ENCODE measurements at places on chromosomes 12 and 14.
A peak's percentile ranks its signal among the peaks of the same experiment; 100 is the strongest.

GRCh38 chr14:81252278-81252677 lies 31.5 kb upstream of the GTF2A1 start:
- no peak for DNase-seq

- no peak for DNase-seq
Measured at GRCh38 chr12:63440048-63440447, 228.2 kb downstream of the DPY19L2 start.

DNA sequence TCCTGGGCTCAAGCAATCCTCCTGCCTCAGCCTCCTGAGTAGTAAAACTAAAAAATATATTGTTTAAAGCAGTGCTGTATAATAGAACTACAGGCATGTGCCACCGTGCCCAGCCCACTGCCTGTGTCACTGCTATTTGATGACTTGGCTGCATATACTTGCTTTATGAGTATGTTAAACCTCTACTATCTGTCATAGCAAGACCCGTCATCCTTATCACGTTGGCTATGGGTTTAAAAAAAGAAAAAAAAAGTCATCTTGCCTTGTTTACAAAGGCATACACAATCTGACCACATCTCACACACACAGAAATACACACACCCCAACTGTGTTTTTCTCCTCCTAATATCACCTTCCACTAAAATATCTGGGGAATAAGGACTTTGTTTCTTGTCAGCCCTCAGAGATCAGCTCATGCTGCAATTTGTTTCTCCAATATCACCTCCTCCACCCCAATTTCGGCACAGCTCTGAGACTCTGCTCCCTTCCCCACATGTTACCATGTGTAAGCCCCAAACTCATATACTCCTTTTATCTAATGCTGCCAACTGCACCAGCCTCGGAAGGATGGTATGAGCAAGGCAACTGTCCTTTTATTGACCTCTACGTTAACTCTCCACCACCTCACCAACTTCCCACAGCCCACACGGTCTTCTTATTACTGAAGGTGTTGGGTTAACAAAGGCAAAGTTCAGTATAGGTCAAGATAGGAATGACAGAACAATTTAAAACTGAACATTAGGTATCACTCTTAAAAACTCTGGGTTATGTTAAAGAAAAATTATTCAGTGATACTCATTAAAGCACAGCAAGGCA lies 802 bp upstream of the TMPRSS12 start:
- no peak for DNase-seq

GRCh38 chr14:50871228-50871627 lies 625 bp upstream of the ABHD12B start:
- DNase-seq = no peak

GRCh38 chr14:47261350-47261749 lies 414.1 kb downstream of the MDGA2 start:
- no peak for DNase-seq

DNA sequence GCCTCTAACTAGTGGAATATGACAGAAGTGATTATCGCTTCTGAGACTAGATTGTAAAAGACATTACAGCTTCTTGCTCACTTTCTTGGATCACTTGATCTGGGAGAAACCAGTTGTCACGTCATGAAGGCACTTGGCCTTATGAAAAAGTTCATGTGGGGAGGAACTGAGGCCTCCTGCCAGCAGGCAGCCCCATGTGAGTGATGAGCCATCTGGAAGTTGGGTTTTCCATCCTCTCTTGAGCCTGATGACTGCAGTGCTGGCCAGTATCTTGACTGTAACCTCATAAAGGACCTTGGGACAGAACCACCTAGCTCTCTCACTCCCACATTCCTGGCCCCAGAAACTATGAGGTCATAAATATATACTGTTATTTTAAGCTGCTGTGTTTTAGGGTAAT lies 28.0 kb downstream of the TTLL5 start:
- DNase-seq = no peak

DNA sequence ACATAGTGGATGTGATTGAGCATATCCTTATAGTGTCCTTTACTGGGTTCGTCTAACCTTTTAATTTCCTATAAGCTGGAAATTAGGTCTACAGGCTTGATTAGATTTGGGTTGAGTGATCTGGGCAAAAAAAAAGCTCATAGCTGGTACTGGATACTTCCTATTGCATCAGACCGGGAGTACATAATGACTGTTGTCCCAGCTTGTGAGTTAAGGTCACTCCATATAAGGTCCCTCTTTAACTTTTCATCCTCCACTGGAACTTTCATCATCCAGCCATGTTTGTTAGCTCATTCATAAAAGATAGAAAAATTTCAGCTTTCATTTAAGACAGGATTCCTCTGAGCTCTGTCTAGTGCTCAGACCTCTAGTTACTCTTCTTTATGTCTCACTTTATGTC lies 80.8 kb downstream of the C14orf132 start:
- no peak for DNase-seq

- DNase-seq = no peak
Measured at GRCh38 chr12:124509676-124510300, 57.6 kb downstream of the NCOR2 start.

DNA sequence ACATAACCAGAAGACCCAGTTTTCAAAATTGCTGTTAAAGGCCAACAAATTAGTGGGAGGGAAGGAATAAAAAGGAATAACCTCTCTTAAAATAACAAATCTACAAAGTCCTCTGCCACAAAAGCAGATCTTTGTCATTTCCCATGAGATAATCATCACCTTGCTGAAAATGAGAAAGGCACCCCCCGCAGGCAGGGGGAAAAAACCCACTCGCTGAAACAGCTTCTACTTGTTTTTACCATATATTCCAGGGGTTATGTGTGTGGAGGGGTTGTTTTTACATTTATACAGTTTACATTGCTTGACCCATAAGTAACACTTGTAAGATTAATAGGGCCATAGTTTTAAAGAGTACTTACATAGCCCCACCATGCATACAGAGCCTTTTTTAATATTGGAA lies 131.0 kb downstream of the PRICKLE1 start:
- no peak for DNase-seq

DNA sequence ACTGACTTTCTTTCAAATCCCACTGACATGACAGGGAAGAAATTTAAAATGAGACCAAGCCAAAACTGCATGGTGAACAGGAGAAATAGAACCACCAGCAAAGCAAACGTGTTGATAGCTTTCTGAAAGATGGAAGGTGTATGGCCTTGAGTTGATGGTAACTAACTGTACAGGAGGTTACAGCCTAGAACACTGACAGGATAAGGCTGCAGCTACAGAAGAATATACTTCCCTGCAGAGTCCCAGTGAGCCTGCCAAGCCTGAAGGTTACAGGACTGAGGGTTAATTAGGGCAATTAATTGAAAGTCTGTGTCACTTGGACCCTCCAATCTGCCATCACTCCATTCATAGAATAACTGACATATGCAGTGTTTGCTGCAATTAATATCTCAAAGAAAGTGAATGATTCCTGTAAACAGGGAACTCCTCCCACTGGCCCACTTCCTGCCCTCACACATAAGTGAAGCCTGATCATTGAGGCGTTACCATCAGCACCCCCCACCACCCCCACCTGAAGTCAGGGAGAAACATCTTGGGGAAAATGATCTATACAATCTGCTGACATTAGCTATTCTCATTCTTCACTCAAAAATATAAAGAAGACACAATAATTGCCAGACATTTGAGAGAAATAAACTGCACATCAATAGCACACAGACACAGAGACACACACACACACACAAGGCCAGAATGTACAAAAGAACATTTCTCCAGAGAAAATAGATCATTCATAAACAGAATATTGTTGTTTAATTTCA lies 73.4 kb downstream of the GTF2A1 start:
- DNase-seq = no peak

DNA sequence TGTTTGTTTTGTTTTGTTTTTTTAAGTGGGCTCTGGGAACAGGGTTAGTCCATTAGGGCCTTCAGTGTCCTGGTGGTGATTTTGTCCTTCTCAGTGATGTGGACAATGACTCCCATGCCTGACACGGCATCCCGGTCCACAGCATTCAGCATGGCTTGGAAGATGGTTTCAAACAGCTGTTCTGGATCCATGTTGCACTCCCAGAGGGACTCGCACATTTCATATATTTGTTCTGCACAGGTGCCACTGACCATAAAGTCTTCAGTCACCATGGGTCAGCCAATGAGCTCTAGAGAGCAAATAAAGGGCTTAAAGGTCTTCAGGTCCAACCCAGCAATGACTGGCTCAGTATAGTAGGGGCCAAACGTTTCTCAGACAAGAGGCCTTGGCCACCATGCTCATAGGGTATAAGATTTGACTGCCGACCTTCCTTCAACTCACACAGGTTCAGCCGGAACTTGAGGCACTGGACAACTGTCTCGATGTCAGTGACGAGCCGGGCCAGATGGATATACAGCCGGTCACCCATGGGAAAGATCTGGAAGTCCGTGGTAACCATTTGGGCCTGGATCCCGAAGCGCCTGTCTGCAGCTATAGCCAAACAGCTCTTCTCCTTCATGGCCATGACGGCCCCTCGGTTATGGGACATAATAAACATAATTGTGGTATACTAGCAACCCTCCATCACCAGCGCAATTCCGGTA lies 18.0 kb downstream of the OR10P1 start:
- DNase-seq = no peak

- no peak for DNase-seq
Measured at GRCh38 chr12:116919247-116919661, 8.5 kb downstream of the FBXW8 start.

DNA sequence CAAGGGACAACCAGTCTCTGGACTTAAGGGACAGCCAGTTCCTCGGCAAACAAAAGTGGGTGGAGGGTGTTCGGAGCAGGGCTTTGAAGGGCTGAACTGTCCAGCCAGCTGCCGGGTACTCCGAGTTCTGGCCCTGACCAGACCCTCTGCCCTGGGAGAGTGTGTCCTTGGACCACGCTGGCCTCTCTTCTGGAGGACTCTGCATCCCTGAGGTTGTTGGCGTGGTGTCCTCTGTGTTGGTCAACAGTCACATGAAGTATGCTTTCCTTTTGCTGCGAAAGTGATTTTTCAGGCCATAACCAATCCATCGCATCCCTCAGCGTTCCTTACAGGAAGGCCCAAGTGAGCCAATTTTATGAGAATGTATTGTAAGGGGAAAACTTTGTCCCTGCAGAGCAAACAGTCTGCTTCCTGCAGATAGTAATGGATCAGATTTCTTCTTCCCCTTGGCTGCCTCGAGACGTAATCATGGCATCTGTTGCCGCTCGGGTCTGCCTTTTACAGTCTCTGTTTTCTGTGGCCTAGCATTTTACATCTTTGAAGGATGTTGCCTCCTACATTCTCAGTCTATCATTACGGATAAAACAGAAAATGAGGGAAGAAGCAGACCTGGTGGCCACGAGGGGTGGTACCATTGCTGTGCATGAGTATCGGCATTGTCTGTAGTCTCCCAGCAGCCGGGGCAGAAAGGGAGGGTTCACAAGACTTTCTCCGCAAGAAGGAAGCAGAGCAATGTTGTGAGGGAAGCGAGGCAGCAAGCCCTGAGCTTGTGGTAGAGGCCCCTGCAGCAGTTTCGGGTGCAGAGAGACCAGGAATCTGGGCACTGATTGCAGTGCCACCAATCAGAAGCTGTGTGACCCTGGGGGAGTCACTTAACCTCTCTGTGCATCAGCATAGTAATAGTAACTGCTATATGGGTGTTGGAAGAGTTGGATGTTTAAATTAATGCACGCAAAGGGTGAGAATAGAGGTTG lies 47.4 kb downstream of the SMIM41 start:
- DNase-seq = no peak

DNA sequence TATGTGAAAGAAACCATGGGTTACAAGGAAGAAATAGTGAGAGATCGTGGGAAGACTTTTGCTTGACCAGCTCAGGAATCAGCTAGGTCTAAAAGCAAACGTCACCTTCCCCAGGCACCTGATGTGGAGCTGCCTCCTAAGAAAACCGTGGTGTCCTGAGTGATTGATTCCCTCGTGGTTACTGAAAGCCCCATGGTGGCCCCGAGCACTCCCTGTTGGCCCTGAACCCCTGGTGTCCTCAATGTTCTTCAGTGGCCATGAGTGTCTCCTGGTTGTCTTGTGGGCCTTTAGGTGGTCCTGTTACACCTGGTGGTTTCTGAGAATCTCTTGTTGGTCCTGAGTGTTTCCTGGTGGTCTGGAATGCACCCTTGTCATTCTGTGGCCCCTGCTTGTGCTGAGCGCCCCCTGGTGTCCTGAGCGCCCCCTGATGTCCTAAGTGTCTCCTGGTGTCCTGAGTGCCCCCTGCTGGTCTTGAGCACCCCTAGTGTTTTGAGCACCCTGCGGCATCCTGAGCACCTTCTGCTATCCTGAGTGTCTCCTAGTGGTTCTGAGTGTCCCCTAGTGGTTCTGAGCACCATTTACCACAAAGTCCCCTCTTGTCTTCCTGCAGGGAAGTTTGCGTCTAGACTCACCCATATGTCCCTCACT lies 518.7 kb downstream of the TMEM121 start:
- DNase-seq = peak; percentile 94

- DNase-seq = no peak
Measured at GRCh38 chr12:126358806-126359205, 1293.6 kb downstream of the AACS start.

DNA sequence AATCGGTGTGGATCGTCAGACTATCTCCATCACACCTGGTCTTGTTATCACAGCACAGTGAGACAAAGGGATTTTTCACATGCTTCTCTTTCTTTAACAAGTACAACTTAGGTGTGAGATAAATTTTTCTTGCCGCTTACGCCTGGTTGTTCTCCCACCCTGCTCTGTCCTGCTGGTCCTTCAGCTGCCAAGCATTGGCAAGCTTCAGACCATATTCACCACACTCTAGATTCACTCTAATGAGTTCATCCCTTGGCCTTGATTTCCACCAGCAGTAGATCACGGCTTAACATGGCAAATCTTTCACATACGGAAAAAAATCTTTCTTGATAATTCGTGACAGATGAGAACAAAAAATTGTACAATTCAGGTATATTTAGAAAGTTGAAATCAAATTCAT lies 33.5 kb downstream of the RHOJ start:
- no peak for DNase-seq

GRCh38 chr12:44960856-44961255 lies 84.7 kb upstream of the NELL2 start:
- no peak for DNase-seq

GRCh38 chr12:75813072-75813471 lies 218.5 kb downstream of the PHLDA1 start:
- no peak for DNase-seq

DNA sequence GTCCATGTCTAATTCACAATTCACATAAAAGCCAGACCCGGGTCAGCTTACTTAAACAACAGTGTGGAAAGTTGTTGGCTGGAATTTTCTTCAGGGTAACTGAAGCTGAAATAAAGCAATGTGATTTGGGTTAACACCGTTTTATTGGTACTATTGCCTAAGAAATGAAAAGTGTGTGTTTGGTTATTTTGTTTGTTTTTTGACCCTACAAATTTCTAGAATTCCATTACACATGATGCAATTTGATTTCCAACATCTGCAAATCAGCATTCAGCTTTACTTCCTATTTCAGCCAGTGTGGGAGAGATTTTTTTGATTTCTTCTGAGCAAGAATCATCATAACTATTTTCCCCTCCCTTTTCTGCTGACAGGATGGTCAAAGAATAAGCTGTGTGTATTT lies 45.7 kb upstream of the CLMN start:
- DNase-seq = no peak
